ENCODE measurements at places on chromosomes 12 and 14.
A peak's percentile ranks its signal among the peaks of the same experiment; 100 is the strongest.

DNA sequence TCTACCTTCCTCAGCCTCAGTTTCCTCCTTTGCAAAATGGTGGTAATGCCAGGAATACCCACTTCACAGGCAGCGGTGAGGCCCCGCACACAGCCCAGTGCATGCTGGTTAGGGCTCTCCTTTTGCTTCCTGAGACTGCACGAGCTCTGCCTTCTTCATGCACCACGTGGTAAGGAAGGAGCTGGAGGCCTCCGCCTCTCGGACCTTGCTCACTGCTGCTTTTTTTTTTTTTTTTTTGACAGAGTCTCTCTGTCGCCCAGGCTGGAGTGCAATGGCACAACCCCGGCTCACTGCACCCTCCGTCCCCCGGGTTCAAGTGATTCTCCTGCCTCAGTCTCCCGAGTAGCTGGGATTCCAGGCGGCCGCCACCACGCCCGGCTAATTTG is 18.1 kb downstream of the TAMALIN start:
- DNase-seq = peak; percentile 75

- DNase-seq = no peak
Observed at GRCh38 chr14:89374908-89375307, 42.1 kb downstream of the FOXN3 start.

- DNase-seq = no peak
Observed at GRCh38 chr12:4960030-4960429, 50.3 kb downstream of the KCNA1 start.

DNA sequence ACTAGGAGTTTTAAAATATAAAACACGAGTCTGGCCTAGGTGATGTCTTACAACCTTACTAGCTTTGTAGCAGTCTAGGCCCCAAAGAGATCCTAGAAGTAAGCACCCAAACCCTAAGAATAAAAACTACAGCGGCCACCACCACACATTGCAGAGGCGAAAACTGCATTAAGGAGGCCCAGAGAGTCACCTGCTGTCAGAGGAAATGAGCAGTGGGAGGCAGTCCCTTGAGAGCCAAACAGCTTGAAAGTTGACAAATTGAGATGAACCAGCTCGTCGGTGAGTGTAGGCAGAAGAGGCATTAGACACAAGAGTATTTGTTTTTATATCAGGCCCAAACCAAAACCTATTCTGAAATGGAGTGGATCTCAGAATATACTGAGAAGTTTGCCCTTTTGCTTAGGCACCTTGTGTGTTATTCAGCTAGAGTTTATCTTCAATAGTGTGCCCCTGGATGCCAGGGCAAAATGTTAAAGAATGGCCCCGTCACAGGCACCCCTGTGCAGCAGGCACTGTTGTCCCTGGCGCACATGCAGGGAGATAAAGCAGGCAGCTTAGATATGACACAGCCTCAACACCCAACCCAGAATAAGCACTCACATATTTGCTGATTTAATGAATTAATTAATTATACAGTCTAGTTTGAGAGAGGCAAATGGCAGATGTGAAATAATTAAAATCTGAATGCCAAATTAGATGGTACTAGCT is 56.7 kb downstream of the TTC7B start:
- no peak for DNase-seq

- DNase-seq = no peak
Observed at GRCh38 chr12:27808841-27809240, 28.8 kb upstream of the MANSC4 start.

GRCh38 chr12:62802984-62803383 is 132.0 kb downstream of the PPM1H start:
- DNase-seq = peak; percentile 67

GRCh38 chr12:65004270-65004669 is 116.8 kb downstream of the WIF1 start:
- DNase-seq = no peak

GRCh38 chr12:97466000-97466399 is 3.4 kb downstream of the RMST start:
- DNase-seq = no peak

DNA sequence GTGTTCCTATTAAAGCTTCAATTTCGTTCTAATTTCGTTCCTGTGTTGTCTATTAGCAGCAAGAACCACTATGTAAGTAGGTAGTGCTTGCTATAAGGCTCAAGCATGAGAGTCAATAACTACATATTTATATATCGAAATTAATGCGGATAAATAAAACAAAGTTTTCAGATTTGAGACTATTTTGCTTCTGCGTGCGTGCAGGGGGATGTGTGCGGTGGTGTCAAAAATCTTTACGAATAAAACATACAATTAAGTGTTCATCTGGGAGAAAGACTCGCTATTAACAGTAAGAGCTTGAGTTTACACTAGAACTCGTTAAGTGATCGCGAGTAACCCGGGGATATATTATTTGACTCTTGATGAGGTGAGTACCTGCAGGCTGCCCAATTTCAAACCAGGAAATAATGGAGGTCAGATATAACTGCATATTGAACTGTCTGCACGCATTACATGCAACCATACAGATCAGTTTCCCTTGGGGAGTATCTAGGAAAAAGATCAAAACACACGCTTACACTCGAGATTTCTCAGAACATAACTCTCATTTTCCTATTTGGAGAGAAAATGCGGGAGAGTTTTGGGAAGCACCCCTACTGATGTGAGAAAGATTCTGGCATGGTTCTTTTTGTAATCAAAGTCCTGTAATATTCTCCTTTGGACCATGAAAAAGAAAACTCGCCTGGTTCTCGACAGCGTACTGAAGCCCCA is 813 bp downstream of the TWF1 start:
- peak; percentile 48 for DNase-seq

DNA sequence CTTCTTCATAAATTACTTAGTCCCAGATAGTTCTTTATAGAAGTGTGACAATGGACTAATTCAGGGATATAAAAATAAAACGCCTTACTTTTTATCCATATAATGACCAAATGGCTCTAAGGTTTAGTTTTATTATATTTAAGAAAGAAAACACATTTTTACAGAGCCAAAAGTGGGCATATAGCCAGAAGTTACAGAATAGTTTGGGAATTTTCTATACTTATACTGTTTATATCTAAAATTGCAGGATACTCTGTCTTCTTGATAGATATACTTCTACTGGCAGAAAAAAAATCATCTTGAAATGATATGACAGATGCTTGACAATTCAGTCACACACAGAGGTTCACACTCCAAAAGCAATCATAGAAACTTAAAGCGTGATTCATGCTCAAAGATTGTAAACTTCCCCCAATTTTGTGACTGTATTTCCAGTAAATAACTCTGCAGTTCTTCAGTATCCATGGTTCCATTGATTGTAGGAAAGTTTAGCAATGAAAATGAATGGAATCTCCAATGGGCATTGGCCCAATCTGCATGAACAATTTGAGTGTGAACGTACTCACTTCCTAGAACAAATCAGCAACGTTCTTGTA is 307.8 kb downstream of the NOVA1 start:
- no peak for DNase-seq

- DNase-seq = peak; percentile 49
Observed at GRCh38 chr14:59511916-59512575, 27.7 kb downstream of the JKAMP start.

DNA sequence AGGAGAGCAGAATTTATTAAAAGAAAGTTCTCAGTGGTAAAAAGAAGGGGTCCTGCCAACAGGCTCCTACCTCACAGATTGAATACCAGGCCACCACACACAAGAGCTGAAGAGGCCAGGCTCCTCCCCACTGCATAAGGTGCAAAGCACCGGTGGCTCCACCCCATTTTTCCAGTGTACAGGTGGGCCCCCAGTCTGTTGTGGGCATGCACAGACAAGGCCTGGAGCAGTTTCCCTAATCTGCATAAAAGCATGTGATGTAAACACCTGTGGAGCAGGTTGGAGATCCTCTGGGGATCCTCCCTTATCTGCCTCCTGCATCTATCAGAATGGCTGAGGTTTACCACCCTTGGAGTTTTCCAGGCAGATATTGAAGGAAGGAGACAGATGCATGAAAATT is 45.7 kb upstream of the PDZRN4 start:
- no peak for DNase-seq

DNA sequence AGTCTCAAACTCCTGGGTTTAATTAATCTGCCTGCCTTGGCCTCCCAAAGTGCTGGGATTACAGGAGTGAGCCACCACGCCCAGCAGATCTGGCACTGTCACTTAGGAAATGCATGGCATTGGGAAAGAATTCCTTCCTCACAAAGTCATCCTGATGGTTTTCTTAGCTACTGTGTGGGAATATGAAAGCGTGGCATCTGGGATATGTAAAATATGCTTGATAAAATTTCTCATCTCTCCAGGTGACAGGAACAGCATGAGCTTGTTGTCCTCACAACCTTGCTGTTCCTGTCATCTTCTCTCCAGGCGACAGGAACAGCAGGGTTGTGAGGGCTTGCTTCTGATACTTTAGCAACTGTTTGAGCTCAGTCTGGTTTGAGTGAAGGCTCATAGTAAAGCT is 16.1 kb upstream of the AICDA start:
- no peak for DNase-seq

GRCh38 chr12:47803191-47803875 is 16.4 kb downstream of the HDAC7 start:
- peak; percentile 37 for DNase-seq

GRCh38 chr14:103624860-103625259 is 4.2 kb upstream of the KLC1 start:
- no peak for DNase-seq

- no peak for DNase-seq
Observed at GRCh38 chr14:65101631-65102440, 481 bp downstream of the MAX start.

DNA sequence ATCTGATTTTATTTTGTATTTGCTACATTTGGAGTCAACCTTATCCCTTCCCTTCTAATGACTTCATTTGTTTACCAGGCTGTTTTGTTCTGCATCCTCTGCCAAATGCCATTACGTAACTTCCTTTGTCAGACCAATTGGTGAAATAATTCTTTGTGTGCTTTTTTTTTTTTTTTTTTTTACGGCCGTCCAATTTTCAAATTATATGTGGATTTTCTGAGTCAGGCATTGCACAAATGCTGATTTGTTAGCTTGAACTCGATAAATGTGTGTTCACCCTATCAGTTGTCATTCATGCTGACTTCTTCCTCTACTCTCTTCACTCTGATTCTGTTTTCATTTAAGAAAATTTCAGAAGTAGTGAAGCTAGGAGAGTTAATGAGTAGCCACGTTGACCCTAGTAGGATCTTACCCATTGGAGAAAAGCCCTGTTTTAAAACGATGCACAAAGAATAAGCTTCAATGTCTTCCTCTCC is 386.2 kb downstream of the DIO2 start:
- DNase-seq = no peak
